Glomerular endothelial cell (primary cell): ENCODE measurements at places on chromosomes 4 and X. TPM values are rescaled to one million over a fixed set of nuclear protein-coding genes. Genes with fewer than 3 reads are reported as not detected.

SHROOM4 gene
- total RNA-seq, result 39.6 and 48.9 TPM in 2 replicates

ANKRD50 gene
- 43.2 and 52.3 TPM in 2 replicates for total RNA-seq

EBP gene
- 34.0 and 48.0 TPM in 2 replicates for total RNA-seq

OTUD6A gene
- not detected in 2 replicates for total RNA-seq

TNIP2 gene
- total RNA-seq, result 101 and 105 TPM in 2 replicates

KLF8 gene
- 0.34 and 0.99 TPM in 2 replicates for total RNA-seq

VEGFC gene
- 14.4 and 35.1 TPM in 2 replicates for total RNA-seq

TCEAL1 gene
- 16.7 and 21.2 TPM in 2 replicates for total RNA-seq

ZFYVE28 gene
- total RNA-seq, result 8.1 and 11.3 TPM in 2 replicates

SPP1 gene
- total RNA-seq, result 6.7 and 33.4 TPM in 2 replicates

MGAT4D gene
- total RNA-seq, result not detected in 2 replicates

TMEM154 gene
- total RNA-seq, result 6.7 and 8.6 TPM in 2 replicates

KIAA1210 gene
- total RNA-seq, result not detected in 2 replicates

CT45A10 gene
- not detected in 2 replicates for total RNA-seq

TMEM31 gene
- total RNA-seq, result not detected in 2 replicates

CACNA1F gene
- total RNA-seq, result under 0.01 TPM in 1 of 2 replicates, not detected in the other

GAGE13 gene
- total RNA-seq, result not detected in 2 replicates

IL2RG gene
- total RNA-seq, result 0.23 TPM in 1 of 2 replicates, not detected in the other

CXorf65 gene
- not detected in 2 replicates for total RNA-seq

CXCL10 gene
- 2.7 and 12.7 TPM in 2 replicates for total RNA-seq

ASB9 gene
- total RNA-seq, result 10.6 and 17.0 TPM in 2 replicates

FHL1 gene
- total RNA-seq, result 68.3 and 82.2 TPM in 2 replicates

PAGE1 gene
- not detected in 2 replicates for total RNA-seq

TMSB15B gene
- total RNA-seq, result 1.5 and 10.2 TPM in 2 replicates

LNX1 gene
- total RNA-seq, result 1.6 and 4.6 TPM in 2 replicates

SMIM10 gene
- total RNA-seq, result 0.29 and 0.76 TPM in 2 replicates

CLNK gene
- total RNA-seq, result under 0.01 TPM in 1 of 2 replicates, not detected in the other

STK32B gene
- total RNA-seq, result 25.4 and 29.0 TPM in 2 replicates

CDX4 gene
- total RNA-seq, result not detected in 2 replicates

STOX2 gene
- 1.1 TPM in 2 replicates for total RNA-seq

PDLIM3 gene
- total RNA-seq, result 11.4 and 36.2 TPM in 2 replicates

OTC gene
- total RNA-seq, result not detected in 2 replicates

MFAP3L gene
- 1.6 and 3.1 TPM in 2 replicates for total RNA-seq

TRO gene
- total RNA-seq, result 9.5 and 15.0 TPM in 2 replicates

DMRTC1B gene
- total RNA-seq, result not detected in 2 replicates

TIGD4 gene
- total RNA-seq, result 0.19 TPM in 1 of 2 replicates, not detected in the other

XPNPEP2 gene
- not detected in 2 replicates for total RNA-seq

MAGEA4 gene
- total RNA-seq, result not detected in 2 replicates

TMPRSS11B gene
- total RNA-seq, result not detected in 2 replicates

PHEX gene
- total RNA-seq, result 0.41 and 1.2 TPM in 2 replicates

HS3ST1 gene
- total RNA-seq, result 0.87 and 2.5 TPM in 2 replicates

CXCL1 gene
- 149 and 404 TPM in 2 replicates for total RNA-seq

RAB41 gene
- total RNA-seq, result not detected in 2 replicates

STBD1 gene
- total RNA-seq, result 3.5 and 4.3 TPM in 2 replicates

FREM3 gene
- total RNA-seq, result not detected in 2 replicates

PSAPL1 gene
- not detected in 2 replicates for total RNA-seq

ASB5 gene
- total RNA-seq, result not detected in 2 replicates

TCP11X2 gene
- not detected in 2 replicates for total RNA-seq

TLR6 gene
- 1.5 and 2.9 TPM in 2 replicates for total RNA-seq
